Adrenal gland (tissue), 19 donors: ENCODE measurements at places on chromosomes 13 and 19. TPM values are rescaled to one million over a fixed set of nuclear protein-coding genes. Genes with fewer than 3 reads are reported as not detected.

Gene ZNF296
- not detected for total RNA-seq

DNA sequence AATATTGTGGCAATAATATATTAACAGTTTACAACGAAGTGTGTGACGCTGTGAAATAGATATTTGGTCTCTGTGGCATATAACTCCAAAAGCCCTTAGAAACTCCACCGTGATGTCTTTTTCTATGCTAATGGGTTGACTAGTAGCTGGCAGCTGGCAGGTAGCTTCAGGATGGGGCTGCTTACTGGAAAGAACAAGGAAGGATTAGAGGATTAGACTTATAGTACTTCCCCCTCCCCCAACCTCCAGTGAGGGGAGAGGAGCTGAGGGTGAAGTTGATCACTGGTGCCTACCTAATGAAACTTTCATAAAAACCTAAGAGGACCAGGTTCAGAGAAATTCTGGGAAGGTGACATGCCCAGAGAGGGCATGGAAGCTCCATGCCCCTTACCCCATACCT, 9.8 kb downstream of the ZNF229 start:
- no peaks in the 10 kb centered on the region for H3K36me3 ChIP-seq
- H3K27me3 ChIP-seq = no peaks in the 10 kb centered on the region

- H3K4me3 ChIP-seq = no peak overlapping the region
- H3K4me1 ChIP-seq = peaks cover 68% of the 10 kb centered on the region
- no peak overlapping the region for H3K27ac ChIP-seq
- no peaks in the 10 kb centered on the region for H3K27me3 ChIP-seq
- no peaks in the 10 kb centered on the region for H3K36me3 ChIP-seq
These were observed 69.6 kb downstream of the STK24 start for GRCh38 chr13:98507282-98507797.

Gene APOC1
- 1,385 TPM for total RNA-seq

GRCh38 chr19:46014941-46015686, 7.7 kb downstream of the PGLYRP1 start:
- H3K4me3 ChIP-seq = no peak overlapping the region
- H3K27me3 ChIP-seq = peaks cover 4% of the 10 kb centered on the region
- no peaks in the 10 kb centered on the region for H3K36me3 ChIP-seq
- H3K27ac ChIP-seq = no peak overlapping the region
- DNase-seq = peak; percentile 75

DNA sequence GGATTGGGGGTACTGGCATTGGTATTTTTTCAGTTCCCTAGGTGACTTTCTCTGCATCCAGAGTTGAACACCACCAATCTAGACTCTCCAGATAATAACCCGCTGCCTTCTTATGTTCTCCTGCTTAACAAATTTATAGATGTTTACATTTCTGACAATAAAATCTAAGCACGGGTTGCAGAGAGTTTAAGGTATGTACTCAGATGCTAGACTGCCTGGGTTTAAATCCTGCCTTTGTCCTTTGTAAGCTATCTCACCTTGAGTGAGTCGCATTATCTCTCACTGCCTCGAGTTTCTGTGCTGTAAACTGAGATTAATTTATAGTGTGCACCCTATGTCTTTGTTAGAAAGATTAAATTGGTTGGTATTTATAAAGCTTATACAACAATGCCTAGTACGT, 131.4 kb upstream of the ARGLU1 start:
- no peaks in the 10 kb centered on the region for H3K4me1 ChIP-seq
- DNase-seq = no peak
- H3K36me3 ChIP-seq = no peaks in the 10 kb centered on the region
- H3K27ac ChIP-seq = no peak overlapping the region
- H3K27me3 ChIP-seq = no peaks in the 10 kb centered on the region
- H3K4me3 ChIP-seq = no peak overlapping the region

Gene PCDH20
- 0.04 TPM for total RNA-seq
